ENCODE measurements at places on chromosomes 2 and 18.
A peak's percentile ranks its signal among the peaks of the same experiment; 100 is the strongest.

DNA sequence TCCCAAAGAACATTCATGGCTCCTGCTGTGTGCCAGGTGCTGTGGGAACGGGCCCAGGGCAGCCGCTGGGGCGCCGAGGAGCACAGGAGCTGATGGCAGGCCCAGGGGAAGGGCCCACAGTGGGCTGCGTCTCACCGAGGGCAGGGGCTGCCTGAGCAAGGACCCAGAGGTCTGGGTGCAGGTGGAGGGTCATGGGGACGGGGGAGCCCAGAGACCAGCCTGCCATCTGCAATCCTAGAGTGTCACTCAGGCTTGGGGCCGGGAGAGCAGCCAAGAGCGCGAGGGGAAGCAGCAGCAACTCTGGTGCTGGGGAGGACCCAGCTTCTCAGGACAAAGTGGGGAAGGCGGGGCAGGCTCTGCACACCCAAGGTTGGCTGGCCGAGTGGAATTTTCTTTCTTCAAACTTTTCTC lies 207.4 kb downstream of the HDAC4 start:
- no peak for DNase-seq

- DNase-seq, result no peak
Observed at GRCh38 chr2:229132236-229132635, 138.9 kb downstream of the PID1 start.

DNA sequence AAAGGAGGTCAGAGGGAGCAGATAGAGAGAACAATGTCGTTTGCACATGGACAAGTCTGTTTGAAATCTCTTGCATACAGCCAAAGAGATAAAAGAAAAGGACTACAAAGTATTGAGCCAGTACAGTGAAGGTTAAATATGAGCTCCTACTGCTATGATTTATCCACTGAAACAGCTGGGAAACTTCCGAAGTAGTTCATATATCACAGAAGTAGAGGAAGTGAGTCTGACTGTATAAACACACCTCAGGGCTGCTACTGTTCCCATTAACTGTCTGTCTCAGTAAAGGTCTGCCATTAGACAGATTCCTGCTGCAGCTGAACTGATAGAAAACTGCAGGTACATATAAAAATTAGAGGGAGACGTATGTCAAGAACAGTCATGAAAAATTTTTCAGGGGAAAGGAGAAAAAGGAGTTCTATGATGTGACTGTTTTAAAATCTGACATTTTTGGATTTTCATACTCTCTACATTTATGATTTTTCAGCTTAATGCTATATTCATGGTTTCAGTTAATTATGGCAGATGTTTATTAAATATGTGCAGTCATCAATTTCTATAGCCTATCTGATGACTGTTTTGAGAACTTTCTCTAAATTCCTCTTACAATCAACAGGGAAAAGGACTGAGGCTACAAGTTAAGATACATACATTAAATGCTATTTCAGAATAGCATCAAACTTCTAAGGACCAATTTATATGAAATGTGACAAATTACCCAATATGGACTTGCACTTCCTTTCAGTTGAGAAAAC lies 364.7 kb downstream of the ERBB4 start:
- no peak for DNase-seq

GRCh38 chr2:216086207-216086893 lies 4.6 kb downstream of the TMEM169 start:
- no peak for DNase-seq

DNA sequence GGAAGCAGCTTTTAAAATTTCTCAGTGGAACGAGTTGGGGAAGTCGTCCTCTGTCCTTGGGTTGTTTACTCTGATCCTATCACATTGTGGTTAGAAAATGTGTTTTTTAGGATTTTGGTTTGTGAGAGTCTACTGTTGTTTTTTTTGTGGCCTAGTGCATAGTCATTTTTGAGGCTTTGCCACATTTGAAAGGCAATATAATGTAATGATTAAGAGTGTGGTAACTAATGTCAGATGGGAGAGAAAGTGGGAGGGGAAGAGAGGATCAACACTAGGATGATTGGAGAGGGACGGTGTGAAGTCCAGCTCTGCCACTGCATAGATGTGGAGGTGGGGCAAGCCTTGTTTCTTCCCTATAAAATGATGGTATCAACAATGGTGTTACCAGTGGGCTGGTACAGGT lies 8.5 kb downstream of the SP140L start:
- peak; percentile 14 for DNase-seq

DNA sequence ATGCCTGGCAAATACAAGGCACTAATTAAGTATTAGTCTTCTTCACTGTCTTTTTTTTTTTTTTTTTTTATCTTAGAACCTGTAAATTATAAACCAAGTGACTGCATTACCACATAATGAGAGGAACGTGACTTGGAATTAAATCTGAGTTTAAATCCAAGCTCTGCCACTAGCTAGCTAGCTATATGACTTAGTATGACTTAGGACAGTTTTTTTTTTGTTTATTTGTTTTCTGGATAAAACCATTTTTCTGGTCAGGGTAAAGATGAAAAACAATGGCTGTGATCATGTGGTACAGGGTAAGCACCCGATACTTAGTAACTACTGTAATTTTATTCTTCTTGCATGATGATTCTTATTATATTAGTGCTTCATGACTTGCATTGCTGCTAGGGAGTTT lies 191.8 kb upstream of the LRRTM1 start:
- DNase-seq, result no peak

- DNase-seq, result no peak
Observed at GRCh38 chr2:46353509-46353908, 56.3 kb downstream of the EPAS1 start.

GRCh38 chr2:217685255-217685605 lies 317.6 kb downstream of the TNS1 start:
- DNase-seq, result peak; percentile 91

DNA sequence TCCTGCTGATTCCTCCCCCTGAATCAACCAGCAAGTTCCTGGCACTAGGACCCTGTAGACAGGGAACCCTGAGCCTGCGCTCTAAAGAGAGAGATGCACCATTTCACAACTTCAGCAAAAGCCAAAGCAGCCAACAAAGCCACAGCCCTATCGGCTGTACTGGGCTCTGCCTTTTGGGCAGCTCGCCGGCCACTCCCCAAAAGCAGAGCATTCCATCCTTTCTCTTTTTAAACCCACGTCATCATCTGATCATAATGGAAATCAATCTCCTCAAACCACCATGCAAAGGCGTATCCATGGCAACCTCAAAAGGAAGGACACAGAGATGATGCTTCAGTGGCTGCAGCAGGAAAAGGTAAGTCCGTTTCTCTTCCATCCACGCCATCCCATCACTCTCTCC lies 5.3 kb upstream of the DCTN1 start:
- DNase-seq, result peak; percentile 18

- no peak for DNase-seq
Observed at GRCh38 chr2:2851806-2852777, 521.0 kb upstream of the MYT1L start.

DNA sequence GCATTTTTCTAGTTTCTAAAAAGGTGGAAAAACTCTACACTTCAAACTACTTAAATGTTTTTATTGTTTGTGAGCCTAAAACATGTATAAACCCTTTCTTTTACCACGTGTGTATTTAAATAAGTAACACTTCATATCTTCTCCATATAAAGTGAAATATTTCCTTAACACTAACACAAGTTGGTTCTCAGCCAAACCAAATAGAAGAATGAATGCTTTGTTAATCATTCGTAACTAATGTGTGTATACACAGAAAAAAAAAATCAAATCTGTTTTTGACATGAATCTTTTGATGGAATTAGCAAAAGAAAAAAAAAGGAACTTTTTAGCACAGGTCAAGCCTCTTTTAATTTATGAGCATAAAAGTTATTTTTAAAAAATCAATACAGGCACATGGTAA lies 89.3 kb downstream of the EHBP1 start:
- no peak for DNase-seq

- no peak for DNase-seq
Observed at GRCh38 chr2:236317938-236318396, 53.8 kb upstream of the ASB18 start.

DNA sequence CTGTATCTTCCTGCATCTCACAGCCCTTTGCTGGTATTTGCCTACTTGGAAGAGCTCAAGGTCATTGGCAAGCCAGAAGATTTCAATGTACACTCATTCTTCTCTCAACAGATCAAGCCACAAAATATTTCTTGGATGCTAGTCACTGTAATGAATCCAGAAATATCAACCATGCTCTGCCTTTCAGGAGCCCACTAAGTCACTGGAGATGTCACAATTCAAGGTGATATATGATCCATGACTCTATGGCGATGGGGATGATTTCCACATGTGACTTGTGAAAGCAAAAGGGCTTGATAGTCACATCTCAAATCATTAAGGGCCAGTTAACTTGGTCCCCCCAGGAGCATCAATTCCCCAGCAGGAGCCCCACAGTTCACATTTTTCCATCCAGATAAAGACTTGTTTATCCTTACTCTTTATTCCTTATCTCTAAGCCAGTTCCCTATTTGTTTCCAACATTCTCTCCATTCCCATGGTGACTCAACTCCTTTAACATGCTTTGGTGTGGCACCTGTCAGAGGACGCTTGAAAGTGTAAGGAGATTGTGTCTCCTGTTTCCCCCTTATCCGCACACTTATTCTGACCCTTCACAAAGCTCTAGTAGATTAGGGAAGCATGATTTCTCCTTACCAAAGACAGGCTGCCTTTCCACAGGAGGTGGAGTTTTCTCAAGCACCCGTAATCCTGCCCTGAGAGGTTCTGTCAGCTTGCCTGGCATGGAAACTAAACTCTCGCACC lies 15.8 kb downstream of the PKDCC start:
- peak; percentile 91 for DNase-seq

DNA sequence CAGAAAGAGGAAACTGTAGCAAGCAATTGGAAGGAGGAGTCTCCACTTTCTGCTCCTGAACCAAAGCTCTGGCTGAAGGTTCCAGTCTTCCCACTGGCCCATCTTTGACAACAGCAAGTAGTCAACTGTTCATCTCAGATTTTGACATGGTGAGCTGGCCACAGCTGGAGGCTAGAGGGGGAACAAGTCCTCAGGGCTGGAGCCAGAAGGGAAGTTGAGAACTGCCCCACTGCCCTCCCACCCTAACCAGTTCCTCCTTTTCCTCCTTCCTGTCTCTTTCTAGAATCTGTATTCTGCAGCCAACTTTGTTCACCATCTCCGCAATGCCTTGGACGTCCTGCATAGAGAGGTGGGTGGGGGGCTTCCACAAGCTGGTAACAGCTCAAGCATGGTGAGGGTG lies 105.8 kb downstream of the PLB1 start:
- DNase-seq, result no peak

- DNase-seq, result peak; percentile 79
Observed at GRCh38 chr18:36850527-36851201, 21.7 kb downstream of the KIAA1328 start.

GRCh38 chr2:176128172-176128981 lies 1.1 kb upstream of the HOXD8 start:
- DNase-seq, result no peak

GRCh38 chr18:35460736-35461161 lies 37.0 kb downstream of the INO80C start:
- DNase-seq, result peak; percentile 68

- DNase-seq, result no peak
Observed at GRCh38 chr18:22470248-22471235, 52.8 kb upstream of the CTAGE1 start.

DNA sequence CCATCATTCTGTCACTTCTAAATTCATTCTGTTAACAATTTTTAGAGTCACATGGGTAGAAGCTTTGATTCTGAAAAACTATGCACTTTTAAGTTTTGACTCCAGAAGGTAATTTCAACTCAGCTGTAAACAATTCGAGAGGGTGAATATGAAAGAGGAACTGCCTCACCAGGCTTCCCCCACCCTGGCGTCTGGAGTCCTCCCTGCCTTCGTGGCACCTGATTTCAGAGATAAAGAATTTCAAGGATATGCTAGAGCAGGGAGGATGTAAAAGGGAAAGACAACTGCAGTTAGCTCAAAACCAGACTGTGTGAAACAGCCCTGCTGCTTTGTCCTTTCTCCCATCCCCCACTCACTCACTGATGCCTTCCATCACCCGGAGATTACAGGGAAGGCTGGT lies 40.7 kb downstream of the ONECUT2 start:
- DNase-seq, result no peak

- no peak for DNase-seq
Observed at GRCh38 chr2:199057936-199058335, 399.8 kb downstream of the SATB2 start.

Data from fibroblast of gingiva (primary cell).